ENCODE measurements at places on chromosomes 5 and 9.

- DNase-seq, result peak; percentile 75
Measured at GRCh38 chr5:74934949-74935751, 69.0 kb upstream of the FAM169A start.

DNA sequence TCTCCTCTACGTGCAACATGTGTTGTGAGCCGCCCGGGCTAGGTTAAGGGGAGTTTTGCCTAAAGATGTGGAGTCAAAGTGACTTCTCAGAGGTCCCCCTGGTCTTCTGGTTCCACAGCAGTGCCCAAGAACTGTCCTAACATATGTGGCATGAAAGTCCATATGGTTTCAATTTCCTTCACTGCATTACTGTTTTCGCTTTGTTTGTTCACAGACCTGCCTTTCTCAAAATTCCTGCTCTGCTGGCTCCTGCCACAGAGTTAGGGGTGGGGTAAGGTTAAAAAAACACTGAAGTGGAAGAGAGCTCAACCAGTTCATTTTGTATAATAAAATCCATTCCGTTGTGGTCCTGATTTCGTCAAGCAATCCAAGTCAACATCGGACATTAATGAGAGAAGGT lies 289.4 kb downstream of the DMAC1 start:
- no peak for DNase-seq

DNA sequence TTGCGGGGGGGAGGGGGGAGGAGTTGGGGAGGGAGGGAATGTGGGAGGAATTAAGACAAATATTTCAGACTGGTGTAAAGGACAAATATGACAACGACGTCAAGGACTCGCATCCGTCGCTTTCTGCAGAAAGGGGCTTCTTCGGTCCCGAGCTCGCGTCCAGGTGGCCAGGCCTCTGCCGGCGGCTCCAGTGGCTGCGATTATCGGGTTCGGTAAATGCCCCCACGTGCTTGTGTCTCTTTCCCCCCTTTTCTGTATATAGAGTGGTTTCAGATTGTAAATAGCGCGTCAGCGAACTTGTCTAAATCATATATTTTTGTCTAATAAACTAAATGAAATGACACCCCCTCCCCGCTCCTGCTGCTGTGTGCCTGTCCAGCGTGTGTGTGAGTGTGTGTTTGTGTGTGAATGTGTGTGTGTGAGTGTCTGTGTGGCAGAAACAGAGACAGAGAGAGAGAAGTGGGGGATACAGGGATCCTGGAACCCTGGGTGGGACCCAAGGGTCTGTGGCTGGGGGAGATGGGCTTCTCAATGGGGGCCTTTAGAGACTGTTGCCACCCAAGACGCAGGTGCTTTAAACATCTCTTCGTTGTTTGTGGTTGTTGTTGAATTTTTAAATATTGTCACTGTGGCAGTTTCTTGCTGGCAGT lies 5.6 kb downstream of the IRX1 start:
- peak; percentile 42 for DNase-seq

DNA sequence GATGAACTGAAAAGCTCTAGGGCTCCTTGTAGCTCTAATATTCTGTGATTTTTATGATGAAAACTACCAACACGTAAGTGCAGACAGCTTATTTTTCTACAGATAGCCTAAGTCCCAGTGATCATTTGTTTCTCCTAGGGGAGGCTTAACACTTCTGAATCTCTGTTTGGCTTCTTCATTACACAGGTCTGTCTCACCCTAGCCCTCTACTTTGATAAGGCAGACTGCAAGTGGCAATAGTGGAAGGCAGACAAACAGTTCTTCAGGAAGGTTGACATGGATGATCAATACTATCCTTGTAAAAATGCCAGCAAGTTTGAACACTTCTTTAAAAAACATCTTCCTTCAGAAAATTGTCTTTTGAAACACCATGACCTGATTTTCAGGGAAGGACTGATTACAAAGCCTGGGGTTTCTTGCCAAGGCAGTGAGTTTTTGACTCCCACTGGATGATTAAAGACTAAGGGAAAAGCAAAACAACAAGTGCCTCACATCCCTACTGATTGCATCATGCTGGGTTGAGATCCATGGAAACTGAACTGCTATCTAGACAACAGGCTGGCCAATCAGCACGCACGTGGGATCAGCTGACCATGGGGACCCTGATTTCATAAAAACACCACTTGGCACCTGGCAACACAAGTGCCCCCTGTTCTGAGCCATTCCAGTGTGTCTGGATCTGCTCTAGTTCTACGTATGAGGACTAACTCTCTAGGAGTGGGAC lies 212.2 kb downstream of the SMARCA2 start:
- peak; percentile 30 for DNase-seq

DNA sequence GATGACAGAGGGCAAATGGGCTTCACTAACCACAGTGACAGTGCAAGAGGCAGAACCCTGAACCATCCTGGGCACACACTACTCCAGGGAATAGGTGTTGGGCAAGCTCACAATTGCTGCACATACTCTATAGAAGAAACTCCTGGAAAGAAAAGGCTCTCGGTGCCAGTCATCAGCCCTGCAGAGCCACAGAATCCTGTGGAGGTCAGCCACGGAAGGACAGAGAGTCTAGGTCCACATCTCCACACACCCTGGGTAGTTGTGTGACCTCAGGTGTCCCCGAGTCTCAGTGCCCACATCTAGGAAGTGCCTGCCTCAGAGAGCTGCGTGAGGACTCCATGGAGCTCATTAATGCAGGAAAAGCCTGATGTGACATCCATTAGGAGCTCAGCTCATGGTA lies 16.0 kb upstream of the ANGPTL2 start:
- DNase-seq, result no peak
